Activated CD8-positive, alpha-beta T cell treated with anti-CD3 and anti-CD28 coated beads for 36 hours (primary cell): ENCODE measurements at places on chromosomes 6 and 20. TPM values are rescaled to one million over a fixed set of nuclear protein-coding genes. Genes with fewer than 3 reads are reported as not detected.
A peak's percentile ranks its signal among the peaks of the same experiment; 100 is the strongest.

- no peak for DNase-seq
These were observed 51.1 kb upstream of the MYL9 start for GRCh38 chr20:36490191-36490590.

Gene SNAP91
- total RNA-seq: not detected

GRCh38 chr6:53433261-53433950 lies 84.7 kb upstream of the ELOVL5 start:
- DNase-seq: no peak

GRCh38 chr20:3000852-3001523 lies 42.4 kb upstream of the GNRH2 start:
- DNase-seq: no peak

- DNase-seq: peak; percentile 68
These were observed 8.7 kb upstream of the CCR6 start for GRCh38 chr6:167113935-167114910.

GRCh38 chr6:25793970-25794369 lies 37.9 kb downstream of the SLC17A1 start:
- no peak for DNase-seq

Gene SIRPD
- total RNA-seq: not detected
